NCI-H774 (cell line): ENCODE measurements at places on chromosomes 3 and 15.

GRCh38 chr15:33910741-33911140 lies 57.6 kb upstream of the CHRM5 start:
- no peak for DNase-seq

DNA sequence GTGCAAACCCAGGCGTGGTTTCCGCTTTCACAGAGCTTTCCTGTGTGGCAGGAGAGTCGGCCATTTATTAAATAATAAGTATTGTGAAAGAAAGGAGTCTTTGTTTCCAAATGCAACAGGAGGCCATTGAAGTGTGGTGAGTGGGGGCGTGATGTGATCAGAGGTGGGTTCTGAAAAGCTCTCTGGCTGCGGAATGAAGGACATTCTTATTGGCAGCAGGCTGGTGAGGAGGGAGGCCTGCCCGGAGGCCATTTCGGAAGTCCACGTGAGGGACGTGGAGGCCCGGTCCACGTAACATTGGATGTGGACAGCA lies 11.1 kb downstream of the ARNT2 start:
- no peak for DNase-seq

DNA sequence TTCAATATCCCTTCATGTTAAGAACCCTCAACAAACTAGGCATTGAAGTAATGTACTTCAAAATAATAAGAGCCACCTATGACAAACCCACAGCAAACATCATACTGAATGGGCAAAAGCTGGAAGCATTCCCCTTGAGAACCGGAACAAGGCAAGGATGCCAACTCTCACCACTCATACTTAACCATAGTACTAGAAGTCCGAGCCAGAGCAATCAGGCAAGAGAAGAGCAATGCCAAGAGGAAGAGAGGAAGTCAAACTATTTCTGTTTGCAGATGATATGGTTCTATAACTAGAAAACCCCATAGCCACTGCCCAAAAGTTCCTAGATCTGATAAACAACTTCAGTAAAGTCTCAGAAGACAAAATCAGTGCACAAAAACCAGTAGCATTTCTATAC lies 161.9 kb downstream of the UBE2E2 start:
- no peak for DNase-seq

DNA sequence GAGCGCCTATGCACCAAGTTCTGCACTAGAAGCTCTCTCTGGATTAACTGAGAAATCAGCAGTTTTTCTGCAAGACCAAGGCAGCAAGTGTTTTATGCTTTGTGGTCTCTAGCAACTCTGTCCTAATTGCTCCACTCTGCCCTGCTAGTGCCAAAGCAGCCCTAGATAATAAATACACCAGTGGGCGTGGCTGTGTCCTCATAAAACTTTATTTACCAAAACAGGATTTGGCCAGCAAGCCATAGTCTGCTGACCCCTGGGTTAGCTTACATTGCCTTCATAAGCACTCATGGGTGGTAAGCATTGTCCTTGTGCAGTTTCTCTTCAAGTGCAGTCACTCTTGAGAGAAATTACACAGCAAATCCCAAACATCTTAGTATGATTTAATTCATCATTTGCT lies 30.7 kb upstream of the SLC24A5 start:
- DNase-seq, result no peak

GRCh38 chr3:132164469-132165092 lies 129.8 kb upstream of the CPNE4 start:
- DNase-seq, result no peak

- no peak for DNase-seq
Measured at GRCh38 chr3:124883766-124884473, 3.2 kb downstream of the ITGB5 start.

DNA sequence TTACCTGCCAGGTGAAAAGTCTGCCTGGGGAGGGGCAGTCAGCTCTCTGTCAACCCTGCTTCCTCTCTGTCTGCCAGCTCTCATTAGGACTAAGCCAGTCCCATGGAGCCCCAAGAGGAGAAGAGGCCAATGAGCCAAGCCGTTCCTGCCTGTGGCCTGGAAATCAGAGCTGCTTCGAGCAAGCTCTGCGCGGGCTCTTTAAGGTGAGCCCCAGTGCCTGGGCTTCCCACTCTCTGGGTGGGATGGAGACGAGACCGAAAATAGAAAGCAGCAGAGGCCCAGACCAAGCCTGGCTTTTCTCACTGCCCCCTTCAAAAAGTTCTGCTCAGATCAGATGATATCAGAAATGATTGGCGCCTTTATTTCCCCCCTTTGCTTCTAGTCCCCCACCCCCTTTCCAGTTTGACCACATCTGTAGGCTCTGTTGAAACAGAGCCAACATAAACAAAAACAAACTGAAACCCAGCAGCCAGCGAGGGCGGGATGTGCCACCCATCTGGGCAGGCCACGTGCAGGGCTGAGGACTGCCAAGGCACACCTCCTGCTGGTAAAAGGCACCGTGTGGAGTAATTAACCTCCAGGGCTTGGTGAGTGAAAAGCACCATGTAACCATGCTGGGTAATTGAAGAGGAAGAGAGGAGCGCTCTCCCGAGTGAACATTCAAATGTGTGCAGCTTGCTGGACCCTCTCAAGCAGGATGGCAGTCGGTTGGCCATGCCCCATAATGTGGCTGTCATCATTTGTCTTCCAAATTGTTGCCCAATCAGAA lies 471.0 kb upstream of the PROK2 start:
- DNase-seq, result peak; percentile 63

DNA sequence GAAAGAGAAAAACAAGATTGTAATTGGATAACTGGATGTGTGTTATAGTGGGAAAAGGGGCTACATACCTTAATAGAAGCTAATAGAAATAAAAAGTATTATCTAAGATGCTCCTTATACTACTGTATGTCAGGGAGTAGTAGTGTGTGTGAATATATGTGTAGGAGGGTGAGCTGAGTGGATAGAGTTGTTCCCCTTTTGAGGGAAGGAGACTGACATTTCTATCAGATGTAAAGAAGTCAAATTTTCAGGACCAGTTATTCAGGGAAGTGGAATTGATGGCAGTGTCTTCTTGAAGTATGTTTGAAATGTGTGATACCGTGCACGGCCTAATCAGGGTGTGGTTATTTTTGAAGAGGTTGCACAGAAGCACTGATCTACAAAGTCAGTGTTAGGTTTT lies 49.1 kb downstream of the PCOLCE2 start:
- DNase-seq, result no peak

DNA sequence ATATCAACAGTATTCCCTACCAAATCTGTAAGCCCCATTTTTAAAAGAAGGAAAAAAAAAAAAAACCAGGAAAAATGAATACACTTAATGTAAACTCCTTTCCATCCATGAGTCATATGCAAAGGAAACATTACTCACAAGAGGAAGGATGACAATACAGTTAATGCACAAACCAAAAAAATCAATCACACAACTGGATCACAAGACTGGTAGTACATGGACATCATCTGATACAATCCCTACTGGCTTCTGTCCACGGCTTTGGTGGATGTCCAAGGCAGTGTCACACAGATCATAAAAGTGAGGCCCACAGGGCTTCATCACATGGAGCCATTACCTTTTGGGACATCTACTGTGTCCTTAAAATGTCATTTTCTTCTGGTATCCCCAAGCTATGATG lies 44.0 kb downstream of the SUCLG2 start:
- DNase-seq, result no peak

DNA sequence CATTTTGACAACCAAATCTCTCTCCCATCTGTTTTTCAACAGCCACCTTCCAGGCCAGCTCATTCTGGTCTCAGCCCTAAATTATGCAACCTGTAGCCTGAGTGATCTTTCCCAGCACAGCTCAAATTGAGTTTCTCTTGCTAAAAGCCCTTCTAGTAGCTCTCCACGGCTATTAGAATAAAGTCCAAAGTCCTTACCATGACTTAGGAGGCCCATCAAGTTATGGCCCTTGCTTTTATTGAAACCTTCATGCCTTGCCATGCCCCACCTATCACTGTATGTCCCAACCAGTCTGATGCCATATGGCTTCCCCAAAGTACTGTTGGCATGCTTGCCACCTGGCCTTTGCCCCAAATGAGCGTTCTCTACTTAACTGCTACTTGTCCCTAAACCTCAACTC lies 303.5 kb upstream of the GADL1 start:
- DNase-seq, result no peak

- no peak for DNase-seq
Measured at GRCh38 chr3:12400616-12401194, 83.6 kb upstream of the TSEN2 start.

- DNase-seq, result no peak
Measured at GRCh38 chr15:74200871-74201419, 1.6 kb downstream of the STRA6 start.

DNA sequence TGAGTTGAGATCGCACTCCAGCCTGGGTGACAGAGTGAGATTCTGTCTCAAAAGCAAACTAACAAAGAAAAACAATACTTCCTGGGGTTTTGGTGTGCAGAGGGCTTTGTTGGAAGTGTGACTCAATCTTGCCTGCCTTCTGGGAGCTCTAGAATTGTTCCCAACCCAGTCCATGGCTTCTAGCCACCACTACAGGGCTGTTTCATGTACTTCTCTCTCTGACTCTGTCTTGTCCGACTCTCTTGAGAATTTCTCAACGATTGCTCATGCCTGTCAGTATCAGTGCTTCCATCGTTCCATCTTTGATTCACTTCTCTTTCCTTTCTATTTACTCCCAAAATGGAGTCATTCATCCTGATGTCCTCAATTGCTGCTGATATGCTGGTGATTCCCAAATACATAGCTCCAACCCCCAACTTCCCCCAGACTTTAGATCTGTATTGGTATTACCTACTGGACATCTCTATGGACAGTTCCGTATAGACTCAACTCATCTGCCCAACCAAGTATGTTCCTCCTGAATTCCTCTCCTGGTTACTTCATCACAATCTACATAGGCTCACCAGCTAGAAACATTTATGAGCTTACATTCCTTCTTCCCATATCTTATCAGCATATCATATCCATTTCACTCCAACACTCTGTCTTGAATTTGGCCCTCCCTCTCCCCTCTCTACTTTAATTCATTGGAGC lies 1.8 kb upstream of the AP2M1 start:
- DNase-seq, result no peak

- DNase-seq, result no peak
Measured at GRCh38 chr3:186616299-186616617, 3.4 kb downstream of the AHSG start.

- no peak for DNase-seq
Measured at GRCh38 chr3:40490916-40491315, 14.0 kb downstream of the ZNF619 start.

DNA sequence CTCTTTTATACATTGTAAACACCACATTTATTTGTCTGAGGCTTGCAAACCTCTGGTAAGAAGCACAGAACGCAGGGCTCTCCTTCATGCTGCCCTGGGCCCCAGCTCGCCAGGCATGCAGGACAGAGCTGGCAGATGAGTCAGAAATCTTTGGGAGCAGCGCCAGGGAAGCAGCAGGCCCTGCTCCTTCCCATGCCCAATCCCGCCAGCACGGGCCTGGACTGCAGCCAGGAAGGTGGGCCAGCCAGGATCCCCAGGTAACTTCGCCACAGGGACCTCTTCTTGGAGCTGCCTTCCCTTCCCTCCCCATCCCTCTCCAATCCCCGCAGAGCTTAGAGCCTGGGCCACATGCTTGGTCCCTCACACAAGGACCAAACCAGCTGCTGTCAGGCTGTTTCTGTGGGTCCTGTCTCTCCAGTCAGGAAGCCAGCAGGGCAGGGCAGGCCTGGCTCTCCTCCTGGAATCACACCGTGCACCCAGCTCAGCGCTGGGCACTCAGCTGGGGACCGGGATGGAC lies 8.8 kb downstream of the STOML1 start:
- no peak for DNase-seq

DNA sequence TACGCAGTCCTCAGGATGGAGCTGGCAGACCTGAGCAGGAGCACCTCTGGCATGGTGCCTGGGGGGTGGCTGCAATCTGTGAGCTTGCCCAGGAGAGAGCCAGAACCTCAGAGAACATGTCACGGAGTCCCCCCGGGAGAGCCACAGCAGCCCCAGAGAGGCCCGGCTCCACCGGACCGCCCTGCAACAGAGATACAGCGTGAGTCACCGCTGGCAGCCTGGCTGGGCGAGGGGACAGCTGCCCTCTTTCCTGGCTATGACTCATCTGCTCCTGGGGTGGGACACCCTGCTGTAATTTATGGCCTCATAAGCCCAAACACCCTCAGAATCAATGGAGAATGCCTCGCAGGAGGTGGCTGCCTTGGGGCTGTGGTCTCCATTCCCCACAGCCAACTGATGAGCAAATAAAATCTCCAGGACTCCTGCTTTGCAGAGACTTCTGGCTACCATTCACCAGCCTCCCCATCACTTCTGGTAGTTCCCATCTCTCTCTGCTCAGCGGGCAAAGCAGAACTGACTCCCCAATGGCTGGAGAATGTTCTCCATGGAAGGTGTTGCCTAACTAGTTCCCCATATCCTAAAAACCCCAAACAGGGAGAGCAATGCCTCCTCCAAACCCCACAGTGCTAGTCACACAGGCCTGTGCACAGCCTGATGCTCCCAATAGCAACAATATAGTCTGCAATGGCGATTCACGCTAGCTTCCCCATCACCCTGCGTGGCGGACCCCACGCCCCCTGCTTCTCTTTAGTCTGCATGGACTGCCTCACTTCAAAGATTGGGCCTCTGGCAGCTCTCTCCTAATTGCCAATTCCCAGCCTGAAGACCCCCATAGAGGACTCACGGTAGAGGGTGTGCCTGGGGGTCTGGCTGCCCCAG lies 21.6 kb downstream of the ACSBG1 start:
- no peak for DNase-seq

- no peak for DNase-seq
Measured at GRCh38 chr15:77983091-77983707, 94.3 kb downstream of the TBC1D2B start.

GRCh38 chr3:189301479-189301878 lies 129.7 kb downstream of the TPRG1 start:
- DNase-seq, result no peak
